Activated T-helper 9 cell treated with anti-CD3 and anti-CD28 coated beads, Interleukin-2, amount 50 U/mL, for 16 hours (primary cell): ENCODE measurements at places on chromosomes 12 and 14.

DNA sequence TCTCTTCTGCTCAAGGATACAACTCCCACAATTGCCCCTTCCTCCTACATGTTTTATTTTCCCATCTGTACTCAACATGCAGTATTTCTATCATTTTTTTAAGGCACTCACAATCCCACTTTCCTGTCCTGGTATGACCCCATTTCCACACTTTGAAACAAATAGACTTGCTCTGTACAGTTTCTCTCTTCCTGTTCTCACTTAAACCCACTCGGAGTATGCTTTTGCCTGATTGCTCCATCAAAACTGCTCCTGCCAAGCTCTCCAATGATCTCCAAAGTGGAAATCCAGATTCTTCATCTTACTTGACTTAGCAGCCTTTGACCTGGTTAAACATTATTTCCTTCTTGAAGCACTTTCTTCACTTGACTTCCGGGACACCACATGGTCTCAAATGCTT is 384.5 kb downstream of the SEC23A start:
- DNase-seq: no peak

DNA sequence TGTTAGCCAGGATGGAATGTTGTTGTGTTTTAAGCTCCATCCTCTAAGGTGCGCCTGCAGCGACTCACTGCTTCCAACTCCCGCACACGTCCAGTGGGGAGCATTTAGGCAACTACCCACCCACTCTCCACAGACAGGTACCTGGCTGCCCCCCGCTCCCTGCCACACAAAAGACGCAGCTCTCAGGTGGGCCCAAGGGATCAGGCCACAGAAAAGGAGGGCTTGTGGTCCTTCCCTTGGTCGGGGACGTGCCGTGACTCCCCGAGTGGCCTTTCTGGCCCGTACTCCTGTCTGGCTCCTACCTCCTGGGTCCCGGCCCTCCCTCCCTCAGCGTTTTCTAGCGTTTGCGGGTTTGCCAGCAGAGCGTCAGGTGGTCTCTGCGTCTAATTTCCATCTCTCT is 16.2 kb downstream of the TEDC1 start:
- DNase-seq: no peak

- no peak for DNase-seq
Observed at GRCh38 chr14:29197557-29197956, 431.0 kb downstream of the FOXG1 start.

- no peak for DNase-seq
Observed at GRCh38 chr12:30696103-30696408, 387 bp upstream of the IPO8 start.

- no peak for DNase-seq
Observed at GRCh38 chr12:25585662-25586061, 32.6 kb upstream of the LMNTD1 start.

DNA sequence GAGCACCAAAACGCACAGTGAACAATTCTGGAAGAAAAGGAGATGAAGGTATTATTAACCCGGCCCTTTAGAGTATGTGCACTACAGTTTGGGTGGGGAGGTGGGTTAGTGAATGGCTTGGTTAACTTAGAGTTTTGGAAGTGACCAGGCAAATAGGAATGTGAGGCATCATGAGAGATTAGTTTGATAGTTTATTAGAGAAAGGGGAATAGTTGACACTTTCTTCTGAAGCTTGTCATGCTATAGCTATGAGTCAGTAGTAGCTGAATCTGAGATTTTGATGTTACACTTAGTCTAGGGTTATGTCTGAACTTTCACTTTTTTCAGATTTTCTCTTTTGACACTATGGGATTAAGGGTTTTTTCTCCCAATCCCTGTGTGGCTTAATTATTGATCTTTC is 567.2 kb downstream of the SNAPC1 start:
- no peak for DNase-seq

DNA sequence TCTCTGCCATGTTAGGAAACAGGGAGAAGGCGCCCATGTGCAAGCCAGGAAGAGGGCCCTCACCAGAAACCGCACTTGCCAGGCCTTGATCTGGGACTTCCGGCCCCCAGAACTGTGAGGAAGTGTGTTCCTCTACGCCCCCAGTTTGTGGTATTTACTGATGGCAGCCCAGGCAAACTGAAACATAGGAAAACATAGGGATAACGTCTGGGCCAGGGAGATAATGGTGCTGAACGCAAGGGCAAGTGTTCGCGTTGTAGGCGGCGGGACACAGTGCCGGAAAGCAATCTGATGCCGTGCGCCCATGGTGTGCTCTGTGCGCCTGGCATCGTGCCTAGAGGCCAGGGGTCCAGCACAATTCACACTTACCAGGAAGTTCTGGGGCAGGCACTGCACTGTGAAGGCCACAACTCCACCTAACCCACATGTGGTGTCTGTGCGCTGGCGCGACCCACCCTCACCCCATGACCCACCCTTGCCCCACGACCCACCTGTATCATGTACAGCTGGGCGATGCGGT is 53.6 kb downstream of the ARL6IP4 start:
- DNase-seq: no peak

- DNase-seq: no peak
Observed at GRCh38 chr14:100610511-100611217, 23.4 kb upstream of the BEGAIN start.

DNA sequence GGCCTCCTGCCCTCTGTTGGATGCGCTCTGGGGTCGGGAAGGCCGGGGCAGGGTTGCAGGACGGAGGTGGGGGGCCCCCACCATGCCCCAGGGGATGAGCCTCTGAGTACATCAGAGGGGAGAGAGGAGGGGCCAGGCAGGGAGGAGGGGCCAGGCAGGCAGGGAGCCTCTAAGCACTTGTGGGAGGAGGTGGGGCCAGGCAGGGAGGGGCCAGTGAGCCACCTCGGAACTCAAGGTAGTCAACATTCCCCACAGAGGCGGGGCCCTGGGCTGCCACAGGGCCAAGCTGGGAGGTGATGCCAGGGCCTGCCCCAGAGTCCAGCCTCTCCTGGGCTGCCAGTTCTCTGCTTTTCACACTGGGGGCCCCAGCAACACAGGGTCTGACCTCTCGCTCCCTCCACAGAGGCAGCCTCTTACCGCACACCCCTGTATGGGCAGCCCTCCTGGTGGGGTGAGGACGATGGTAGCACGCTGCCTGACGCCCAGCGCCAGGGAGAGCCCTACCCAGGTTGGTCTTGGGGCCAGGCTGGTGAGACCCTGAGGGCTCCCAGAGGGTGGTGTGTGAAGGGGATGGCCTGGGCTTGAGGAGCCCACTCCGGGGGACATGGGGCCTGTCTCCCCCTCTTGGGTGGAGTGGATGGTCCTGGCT is 17.4 kb downstream of the CEP170B start:
- DNase-seq: no peak

GRCh38 chr12:62903151-62903550 is 31.8 kb downstream of the PPM1H start:
- DNase-seq: no peak

GRCh38 chr14:104817930-104818713 is 17.2 kb downstream of the ZBTB42 start:
- no peak for DNase-seq

- DNase-seq: no peak
Observed at GRCh38 chr14:101477648-101478047, 83.6 kb upstream of the DIO3 start.

DNA sequence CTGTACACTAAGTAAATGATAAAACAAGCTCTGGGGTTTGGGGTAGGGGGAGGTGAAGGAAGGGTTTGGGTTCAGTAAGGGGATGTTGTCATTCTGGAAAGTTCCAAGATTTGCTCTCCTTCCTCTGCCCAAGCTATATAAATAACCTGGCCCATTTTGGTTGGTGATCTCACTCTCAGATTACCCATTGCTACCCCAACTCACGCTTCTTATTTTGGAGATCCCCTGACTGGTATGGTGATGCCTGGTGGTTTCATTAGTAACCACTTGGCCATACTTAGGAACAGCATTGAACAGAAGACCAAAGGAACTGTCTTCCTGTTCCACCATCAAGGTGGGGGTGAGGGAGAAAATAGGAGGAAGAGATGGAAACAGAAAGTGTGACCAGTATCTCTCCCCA is 259.6 kb upstream of the TBX3 start:
- no peak for DNase-seq
